Osteocyte (in vitro differentiated cells): ENCODE measurements at places on chromosomes 16 and 17. TPM values are rescaled to one million over a fixed set of nuclear protein-coding genes. Genes with fewer than 3 reads are reported as not detected.

- DNase-seq = no peak
- peaks cover 2% of the 10 kb centered on the region for H3K36me3 ChIP-seq
- H3K27ac ChIP-seq = no peak overlapping the region
Observed at GRCh38 chr16:53920988-53921387, 217.0 kb downstream of the FTO start.

PLD6 gene
- 0.81 and 1.3 TPM in 2 replicates for total RNA-seq

- no peak for DNase-seq
- no peak overlapping the region for H3K27ac ChIP-seq
- no peaks in the 10 kb centered on the region for H3K4me1 ChIP-seq
- H3K36me3 ChIP-seq = no peaks in the 10 kb centered on the region
Observed at GRCh38 chr17:34665819-34666763, 86.7 kb downstream of the TMEM132E start.

DNA sequence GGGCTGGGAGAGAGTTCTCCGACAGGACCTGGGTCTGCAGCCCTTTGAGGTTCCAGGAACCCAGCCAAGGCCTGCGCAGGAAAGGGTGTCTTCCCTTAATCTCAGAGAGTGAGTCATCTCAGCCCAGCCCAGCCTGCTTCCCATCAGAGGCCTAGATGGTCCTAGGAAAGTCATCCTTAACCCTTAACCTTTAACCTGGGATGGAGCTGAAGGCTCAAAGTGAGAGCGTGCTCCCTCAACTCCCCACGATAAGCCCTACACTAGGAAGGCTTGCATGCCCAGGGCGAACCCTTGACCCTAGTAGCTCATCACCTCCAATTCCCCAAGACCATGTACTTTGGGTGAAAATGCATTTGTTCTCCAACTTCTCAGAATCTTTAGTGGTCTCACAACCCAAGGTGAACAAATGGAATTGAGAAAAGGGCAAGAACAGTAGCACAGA is 4.8 kb upstream of the ATXN7L3 start:
- H3K27me3 ChIP-seq = no peaks in the 10 kb centered on the region
- H3K4me3 ChIP-seq = no peak overlapping the region
- H3K36me3 ChIP-seq = peaks cover 12% of the 10 kb centered on the region

KLHL10 gene
- total RNA-seq = not detected in 2 replicates

DNA sequence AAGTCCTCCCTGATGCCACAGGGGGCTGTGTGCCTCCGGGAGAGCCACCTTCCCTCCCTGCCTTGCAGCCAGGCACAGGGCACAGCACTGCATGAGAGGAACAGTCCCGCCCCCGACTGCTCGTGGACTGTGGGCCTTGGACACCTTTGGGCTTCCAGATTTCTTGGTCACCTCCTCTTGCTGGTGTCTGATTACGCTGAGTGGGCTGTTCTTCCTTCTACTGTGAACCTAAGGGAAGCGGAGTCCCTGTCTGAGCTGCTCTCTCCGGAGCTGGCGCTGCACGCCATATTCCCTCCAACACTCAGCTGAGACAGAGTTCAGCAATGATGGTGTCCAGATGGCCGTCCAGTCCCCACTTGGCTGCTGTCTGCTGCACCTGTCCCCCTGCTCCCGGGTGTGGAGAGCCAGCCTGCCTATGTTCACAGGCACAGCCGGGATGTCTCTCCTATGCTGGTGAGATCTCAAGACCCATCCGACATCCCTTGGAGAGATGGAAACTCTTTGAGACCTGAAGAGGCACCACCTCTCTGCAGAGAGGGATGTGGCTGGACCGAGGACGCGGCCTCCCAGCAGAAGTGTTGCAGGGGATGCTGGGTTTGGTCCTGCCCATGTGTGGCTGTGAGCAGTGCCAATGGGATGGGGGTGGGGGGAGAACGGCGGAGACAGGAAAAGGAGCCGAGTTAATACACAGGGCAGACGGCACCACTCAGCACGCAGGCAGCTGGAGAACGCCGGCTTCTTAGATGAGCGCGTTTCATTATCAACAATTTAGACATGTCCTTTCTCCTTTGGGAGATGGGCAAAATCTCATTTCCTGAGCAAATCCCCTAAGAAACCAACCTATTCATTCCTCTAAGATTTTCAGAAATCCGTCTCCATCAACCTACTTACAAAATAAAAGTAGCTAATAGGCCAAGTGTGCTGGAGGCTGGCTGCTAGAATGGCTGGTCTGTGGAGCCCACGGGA is 171.9 kb downstream of the ENGASE start:
- no peak for DNase-seq
- H3K27ac ChIP-seq = no peak overlapping the region
- H3K36me3 ChIP-seq = no peaks in the 10 kb centered on the region
- no peak overlapping the region for H3K4me3 ChIP-seq

GRCh38 chr17:16521070-16521727 is 29.2 kb upstream of the LRRC75A start:
- H3K27ac ChIP-seq = peak overlapping the region; percentile 85
- H3K36me3 ChIP-seq = peaks cover 1% of the 10 kb centered on the region
- H3K4me1 ChIP-seq = peaks cover 28% of the 10 kb centered on the region
- no peak overlapping the region for H3K4me3 ChIP-seq

NATD1 gene
- 18.5 and 18.8 TPM in 2 replicates for total RNA-seq

GRCh38 chr16:31678649-31679325 is 151.1 kb downstream of the AHSP start:
- no peak overlapping the region for H3K27ac ChIP-seq
- H3K4me3 ChIP-seq = no peak overlapping the region
- H3K27me3 ChIP-seq = no peaks in the 10 kb centered on the region
- H3K4me1 ChIP-seq = no peaks in the 10 kb centered on the region
- H3K36me3 ChIP-seq = no peaks in the 10 kb centered on the region

CRHR1 gene
- not detected in 2 replicates for total RNA-seq

RPTOR gene
- total RNA-seq = 36.0 and 37.1 TPM in 2 replicates

DNA sequence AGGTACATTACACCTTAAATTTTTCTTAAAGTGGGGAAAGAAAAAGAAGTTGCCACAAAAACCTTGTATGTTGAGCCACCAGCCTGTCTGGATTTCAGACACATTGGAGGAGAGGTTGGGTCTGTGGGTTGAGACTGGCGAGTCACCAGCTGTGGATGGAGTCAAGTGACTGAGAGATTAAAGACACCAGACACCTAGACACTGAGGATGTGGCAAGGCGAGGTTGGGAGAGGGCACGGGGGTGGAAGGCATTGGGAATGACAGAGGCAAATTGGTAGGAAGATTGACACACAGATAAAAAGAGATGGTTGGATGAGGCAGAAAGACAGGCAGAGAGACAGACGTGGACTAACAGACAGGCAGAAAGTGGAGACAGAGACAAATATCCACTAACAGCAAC is 49.6 kb downstream of the KCNJ12 start:
- H3K4me3 ChIP-seq = no peak overlapping the region
- H3K27me3 ChIP-seq = no peaks in the 10 kb centered on the region
- DNase-seq = no peak
- H3K4me1 ChIP-seq = peaks cover 13% of the 10 kb centered on the region
- H3K27ac ChIP-seq = no peak overlapping the region

GRAP gene
- not detected in 2 replicates for total RNA-seq

LAT gene
- 9.2 and 12.0 TPM in 2 replicates for total RNA-seq

DNA sequence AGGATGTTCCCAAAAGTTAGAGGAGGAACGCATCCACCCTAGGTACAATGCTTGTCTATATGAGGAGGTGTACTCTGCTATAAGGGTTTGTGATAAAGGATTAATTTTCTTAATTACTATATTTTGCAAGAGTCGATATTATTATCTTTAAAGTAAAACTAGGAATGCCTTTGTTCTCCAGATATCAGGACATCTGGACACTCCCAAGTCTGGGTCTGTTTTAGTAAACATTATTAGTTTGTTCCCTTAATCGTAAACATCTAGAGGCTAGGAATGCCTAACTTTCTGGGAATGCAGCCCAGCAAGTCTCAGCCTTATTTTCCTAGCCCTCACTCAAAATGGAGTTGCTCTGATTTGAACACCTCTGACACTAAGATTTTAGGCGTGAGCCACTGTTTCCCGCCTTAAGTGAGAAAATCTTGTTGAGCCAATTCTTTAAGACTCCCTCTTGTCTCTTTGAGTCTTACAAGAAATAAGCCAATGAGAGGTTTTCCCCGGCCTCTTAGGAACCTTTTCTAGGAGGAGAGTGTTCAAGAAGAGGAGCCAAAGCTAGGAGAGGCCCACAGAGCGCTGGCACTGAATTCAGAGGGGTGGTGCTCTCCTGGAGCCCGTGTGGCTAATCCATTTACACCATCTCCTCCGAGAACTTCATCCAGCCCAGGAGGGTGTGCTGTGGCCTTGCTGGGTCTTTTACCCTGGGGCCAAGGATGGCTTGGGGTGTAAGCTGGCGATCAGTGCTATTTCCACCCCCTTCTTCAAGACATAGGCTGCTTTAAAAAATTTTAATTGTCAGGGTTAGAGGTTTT is 40.9 kb downstream of the SMARCE1 start:
- H3K4me1 ChIP-seq = no peaks in the 10 kb centered on the region
- H3K27ac ChIP-seq = no peak overlapping the region
- DNase-seq = no peak
- H3K27me3 ChIP-seq = peaks cover 37% of the 10 kb centered on the region
- H3K36me3 ChIP-seq = no peaks in the 10 kb centered on the region

- peaks cover 11% of the 10 kb centered on the region for H3K36me3 ChIP-seq
- no peaks in the 10 kb centered on the region for H3K27me3 ChIP-seq
- H3K4me3 ChIP-seq = no peak overlapping the region
- H3K4me1 ChIP-seq = peaks cover 12% of the 10 kb centered on the region
- no peak overlapping the region for H3K27ac ChIP-seq
- peak; percentile 42 for DNase-seq
Observed at GRCh38 chr16:49630783-49631182, 225.1 kb downstream of the ZNF423 start.

GRCh38 chr17:73824321-73824720 is 180.1 kb upstream of the SDK2 start:
- no peaks in the 10 kb centered on the region for H3K4me1 ChIP-seq
- DNase-seq = no peak
- H3K27ac ChIP-seq = no peak overlapping the region
- H3K36me3 ChIP-seq = no peaks in the 10 kb centered on the region
- H3K27me3 ChIP-seq = peaks cover 10% of the 10 kb centered on the region

DNA sequence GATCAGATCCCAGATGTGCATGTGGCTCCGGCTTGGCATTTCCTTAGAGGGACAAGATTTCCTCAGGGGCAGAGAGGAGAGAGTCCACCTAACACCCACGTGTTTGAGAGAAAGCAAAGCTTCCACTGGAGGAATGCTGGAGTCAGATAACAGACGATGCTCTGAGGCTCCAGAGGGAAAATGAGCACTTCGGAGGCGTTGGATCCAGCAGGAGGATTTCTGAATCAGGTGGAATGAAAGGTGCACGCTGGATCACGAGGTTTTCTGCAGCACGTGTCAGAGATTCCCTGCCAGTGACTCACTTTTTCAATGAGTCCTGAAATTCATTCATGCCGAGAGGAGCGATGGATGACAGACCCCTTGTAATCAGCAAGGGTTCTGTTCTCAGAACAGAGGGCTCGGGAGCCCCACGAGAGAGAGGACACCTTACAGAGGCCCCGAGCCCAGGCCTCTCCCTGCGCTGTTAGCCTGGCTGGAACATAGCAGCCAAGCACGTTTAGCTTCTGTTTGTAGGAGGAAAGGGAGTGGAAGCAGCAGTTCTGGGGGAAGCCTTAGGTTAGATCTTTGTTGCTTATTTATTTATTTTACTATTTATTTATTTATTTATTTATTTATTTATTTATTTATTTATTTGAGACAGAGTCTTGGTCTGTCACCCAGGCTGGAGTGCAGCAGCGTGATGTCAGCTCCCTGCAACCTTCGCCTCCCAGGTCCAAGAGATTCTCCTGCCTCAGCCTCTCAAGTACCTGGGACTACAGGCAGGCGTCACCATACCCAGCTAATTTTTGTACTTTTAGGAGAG is 49.3 kb upstream of the JPH3 start:
- H3K27me3 ChIP-seq = peaks cover 11% of the 10 kb centered on the region
- no peaks in the 10 kb centered on the region for H3K36me3 ChIP-seq
- peaks cover 32% of the 10 kb centered on the region for H3K4me1 ChIP-seq
- DNase-seq = no peak
- no peak overlapping the region for H3K27ac ChIP-seq
